ENCODE measurements at places on chromosomes 2 and 18.

DNA sequence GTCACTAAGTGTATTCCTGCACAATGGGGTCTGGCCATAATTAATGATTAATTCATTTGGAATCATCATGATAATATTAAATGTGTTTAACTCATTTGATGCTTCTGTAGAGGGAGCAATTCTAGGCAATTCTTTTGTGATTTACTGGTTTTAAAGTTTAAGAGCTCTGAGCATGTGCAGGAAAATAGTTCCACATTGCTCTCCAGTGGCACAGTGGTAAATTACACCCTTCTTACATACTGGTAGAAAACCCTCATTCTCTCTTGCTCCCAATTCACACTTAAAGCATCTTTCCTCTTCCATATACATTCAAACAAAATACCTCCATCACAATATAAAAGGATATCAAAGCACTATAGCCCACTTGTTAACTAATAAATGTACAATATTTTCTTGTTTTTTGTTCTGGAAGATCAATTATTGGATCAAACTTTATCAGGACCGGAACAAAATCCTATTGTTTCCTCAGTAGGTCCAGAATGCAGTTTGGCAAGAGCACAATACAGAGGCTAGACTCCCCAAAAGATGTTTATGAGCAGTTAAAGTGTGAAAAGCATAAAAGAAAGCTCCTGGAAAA is 844.3 kb downstream of the MBD2 start:
- DNase-seq = peak; percentile 80

GRCh38 chr2:23330214-23330613 is 54.8 kb upstream of the KLHL29 start:
- DNase-seq = peak; percentile 33

- DNase-seq = no peak
Measured at GRCh38 chr2:38505779-38506178, 96.9 kb downstream of the HNRNPLL start.

DNA sequence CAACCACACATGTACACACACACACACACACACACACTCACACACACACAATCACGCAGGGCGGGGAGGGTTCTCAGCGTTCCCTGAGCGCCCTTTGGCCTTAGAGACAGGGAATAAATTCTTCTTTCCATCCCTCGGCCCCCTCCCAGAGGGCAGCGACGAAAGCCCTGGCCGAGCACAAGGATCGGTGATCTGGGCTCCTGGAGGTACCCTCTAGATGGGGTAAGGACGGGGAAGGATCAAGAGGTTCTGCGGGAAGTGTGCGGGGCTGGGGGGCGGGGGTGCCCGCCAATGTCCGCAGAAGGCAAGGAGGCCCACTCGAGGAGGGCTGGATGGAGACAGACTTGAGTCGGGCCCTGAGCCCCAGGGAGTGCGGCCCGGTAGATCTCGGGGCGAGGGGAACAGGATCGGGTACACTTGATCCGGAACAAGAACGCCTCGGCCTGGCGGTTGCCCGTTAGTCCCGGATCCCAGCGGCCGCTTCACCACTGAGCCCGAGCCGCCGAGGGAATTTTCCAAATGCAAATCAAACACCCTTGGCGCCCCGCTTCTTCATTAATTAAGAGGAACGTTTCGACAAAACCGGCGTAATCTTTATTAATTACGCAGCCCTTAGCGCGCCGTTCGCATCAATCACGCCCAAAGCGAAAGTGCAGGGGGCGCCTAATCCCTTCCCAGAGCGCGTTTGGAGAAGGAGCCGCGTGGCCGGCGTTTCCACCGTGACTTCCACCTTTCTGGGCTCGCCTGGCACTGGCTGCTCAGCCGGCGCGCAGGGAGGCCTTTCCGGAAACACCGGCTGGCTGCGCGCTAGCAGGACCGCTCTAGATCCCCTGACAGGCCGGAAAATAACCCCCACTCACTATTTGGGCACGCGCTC is 7.0 kb upstream of the PAX3 start:
- no peak for DNase-seq

- no peak for DNase-seq
Measured at GRCh38 chr2:222714361-222715241, 43.1 kb downstream of the MOGAT1 start.

GRCh38 chr2:80126596-80127189 is 177.9 kb downstream of the LRRTM1 start:
- peak; percentile 18 for DNase-seq

- DNase-seq = no peak
Measured at GRCh38 chr2:157932480-157933159, 56.5 kb upstream of the ACVR1 start.

DNA sequence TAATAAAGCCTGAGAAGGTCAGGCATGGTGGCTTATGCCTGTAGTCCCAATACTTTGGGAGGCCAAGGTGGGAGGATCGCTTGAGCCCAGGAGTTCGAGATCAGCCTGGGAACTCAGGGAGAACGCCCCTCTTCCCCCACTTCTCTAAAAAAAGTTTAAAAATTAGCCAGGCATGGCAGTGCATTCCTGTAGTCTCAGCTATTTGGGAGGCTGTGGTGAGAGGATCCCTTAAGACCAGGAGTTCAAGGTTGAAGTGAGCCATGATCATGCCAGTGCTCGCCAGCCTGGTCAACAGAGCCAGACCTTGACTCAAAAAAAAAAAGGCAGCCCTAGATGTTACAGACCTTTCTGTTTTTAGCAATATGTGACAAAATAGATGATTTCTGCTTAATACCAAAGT is 83.4 kb downstream of the AP1S3 start:
- DNase-seq = no peak

GRCh38 chr2:119109866-119110265 is 48.7 kb downstream of the C1QL2 start:
- no peak for DNase-seq

GRCh38 chr2:232390661-232391060 is 12.1 kb downstream of the ALPP start:
- no peak for DNase-seq

DNA sequence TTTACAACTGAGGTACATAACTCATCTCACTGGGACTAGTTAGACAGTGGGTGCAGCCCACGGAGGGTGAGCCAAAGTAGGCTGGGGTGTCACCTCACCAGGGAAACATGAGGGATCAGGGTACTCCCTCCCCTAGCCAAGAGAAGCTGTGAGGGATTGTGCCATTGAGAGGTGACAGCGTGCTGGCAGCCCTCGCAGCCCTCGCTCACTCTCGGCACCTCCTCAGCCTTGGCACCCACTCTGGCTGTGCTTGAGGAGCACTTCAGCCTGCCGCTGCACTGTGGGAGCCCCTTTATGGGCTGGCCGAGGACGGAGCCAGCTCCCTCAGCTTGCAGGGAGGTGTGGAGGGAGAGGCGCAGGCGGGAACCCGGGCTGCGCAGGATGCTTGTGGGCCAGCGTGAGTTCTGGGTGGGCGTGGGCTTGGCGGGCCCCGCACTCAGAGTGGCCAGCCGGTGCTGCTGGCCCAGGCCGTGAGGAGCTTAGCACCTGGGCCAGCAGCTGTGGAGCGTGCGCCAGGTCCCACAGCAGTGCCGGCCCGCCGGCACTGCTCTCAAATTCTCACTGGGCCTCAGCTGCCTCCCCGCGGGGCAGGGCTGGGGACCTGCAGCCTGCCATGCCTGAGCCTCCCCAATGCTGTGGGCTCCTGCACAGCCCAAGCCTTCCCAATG is 44.5 kb upstream of the FAM110C start:
- DNase-seq = no peak

DNA sequence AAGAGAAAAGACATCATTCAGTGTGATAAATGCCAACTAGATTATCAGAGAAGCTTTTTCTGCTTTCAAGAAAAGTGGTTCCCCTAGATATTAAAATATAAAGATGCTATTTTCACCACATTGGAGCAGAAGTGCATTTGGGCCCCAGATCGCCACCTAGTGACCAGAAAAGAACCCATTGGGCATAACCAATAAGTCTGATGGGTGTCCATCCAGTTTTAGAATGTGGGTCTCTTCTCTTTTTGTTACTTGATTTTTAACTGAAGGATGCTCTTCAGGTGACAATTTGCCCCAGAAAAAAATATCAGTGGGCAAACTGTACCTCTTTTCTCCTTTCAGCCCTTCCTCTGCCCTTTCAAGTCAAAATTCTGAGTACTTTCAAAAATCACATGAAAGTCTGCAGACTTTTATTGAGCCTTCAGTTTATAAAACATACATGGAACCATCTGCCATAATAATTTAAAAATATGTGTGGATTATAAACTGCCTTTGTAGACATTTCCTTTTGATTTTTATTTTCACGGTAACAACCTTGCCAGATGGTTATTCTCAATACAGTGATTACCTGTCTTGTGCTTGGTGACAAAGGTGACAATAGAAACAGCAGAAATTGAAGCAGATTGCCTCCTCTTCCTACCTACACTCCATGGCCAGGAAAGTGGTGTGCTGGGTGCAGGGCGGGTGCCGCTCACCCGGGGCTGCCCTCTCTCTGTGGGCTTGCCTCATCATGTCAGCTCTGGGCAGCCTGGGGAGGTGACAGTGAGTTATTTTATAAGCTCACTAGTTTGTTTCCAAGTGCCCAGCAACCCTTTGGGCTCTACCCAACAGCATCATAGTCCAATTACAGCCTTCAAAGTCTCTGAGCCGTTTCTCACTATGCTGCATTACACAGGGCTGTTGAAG is 124.5 kb downstream of the DCDC2C start:
- DNase-seq = peak; percentile 55

DNA sequence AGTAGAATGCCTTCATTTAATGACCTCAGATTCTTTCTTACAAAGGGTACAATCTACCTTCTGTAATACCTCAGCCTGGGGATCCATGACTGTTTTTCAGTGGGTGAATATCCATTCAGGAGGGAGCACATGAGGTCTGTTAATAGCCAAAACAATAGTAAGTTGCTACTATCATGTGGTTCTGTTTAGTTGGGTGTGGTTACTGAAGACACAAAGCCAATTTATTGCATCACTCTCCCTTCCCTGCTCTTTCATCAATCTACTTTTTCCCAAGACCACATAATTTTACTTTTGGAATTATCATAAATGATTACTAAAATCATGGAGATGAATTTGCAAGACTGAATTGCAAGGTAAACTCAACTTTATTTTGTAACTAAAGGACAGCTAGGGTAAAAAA is 254.2 kb downstream of the GALNT13 start:
- peak; percentile 64 for DNase-seq

GRCh38 chr18:58315739-58316215 is 271.8 kb downstream of the NEDD4L start:
- DNase-seq = no peak

DNA sequence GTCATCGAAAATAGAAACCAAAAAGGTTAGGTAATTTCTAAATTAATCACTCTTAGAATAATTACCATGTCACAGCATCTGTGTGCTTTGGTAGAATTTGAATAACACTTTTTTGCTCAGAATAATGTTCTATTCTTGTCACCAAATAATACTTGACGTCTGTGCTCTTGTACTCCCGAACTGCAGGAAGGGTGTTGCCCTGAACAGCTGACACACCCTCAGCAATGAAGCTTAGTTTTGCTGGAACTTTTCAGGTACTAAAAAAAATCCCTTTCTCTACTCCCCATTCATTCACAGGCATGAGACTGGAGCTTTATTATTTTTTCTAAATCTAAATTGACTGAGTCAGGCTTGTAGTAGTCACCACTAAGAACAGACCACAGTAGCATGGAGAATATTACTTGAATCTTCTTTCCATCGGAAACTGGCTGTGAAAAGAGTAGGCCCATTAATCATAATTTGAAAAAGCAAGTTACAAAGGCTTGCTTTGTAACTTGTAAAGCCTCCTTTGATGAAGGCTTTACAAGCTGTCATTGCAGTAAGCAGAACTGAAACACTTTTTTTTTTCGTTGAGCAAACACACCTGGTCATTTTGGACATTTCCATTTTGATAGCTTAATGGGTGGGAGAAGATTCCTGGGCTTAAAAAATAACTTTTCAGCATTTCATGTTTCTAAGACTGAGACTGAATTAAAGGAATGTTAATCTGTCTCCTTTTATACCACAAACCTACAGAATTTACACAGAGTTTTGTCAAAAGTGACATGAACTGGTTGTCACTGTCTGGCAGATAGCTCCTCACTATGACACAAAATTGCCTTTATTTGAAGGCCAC is 70.3 kb upstream of the PELI1 start:
- DNase-seq = no peak

DNA sequence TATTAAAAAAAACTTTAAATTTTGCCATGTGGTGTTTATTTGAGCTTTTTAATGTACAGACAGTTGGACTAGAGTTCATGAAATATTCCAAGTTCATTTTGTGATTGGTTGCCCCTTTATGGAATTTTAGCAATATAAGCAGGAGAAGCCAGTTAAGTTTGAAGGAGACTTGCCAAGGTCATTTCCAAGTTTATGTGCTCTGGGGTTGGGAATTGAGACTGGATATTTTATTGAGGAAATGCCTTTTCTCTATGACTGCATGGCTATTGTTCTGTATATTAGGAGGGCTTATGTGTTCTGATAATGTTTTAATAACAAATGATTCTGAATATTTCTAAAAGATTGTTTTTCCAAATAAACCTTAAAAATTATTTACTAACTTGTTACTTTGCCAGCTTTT is 67.0 kb upstream of the TCF4 start:
- no peak for DNase-seq

- DNase-seq = no peak
Measured at GRCh38 chr2:9106338-9107167, 100.1 kb upstream of the ASAP2 start.

- no peak for DNase-seq
Measured at GRCh38 chr2:230697676-230698075, 15.0 kb upstream of the CAB39 start.

GRCh38 chr18:8537400-8537799 is 71.8 kb upstream of the RAB12 start:
- no peak for DNase-seq

- DNase-seq = no peak
Measured at GRCh38 chr2:30213907-30214463, 17.3 kb upstream of the LBH start.

GRCh38 chr2:54194761-54195750 is 61.0 kb downstream of the TSPYL6 start:
- DNase-seq = no peak
